ENCODE measurements at places on chromosomes 13 and 19. TPM values are rescaled to one million over a fixed set of nuclear protein-coding genes. Genes with fewer than 3 reads are reported as not detected.

The TNNT1 gene
- not detected for total RNA-seq

The AXL gene
- 0.20 TPM for total RNA-seq

The C19orf18 gene
- 0.37 TPM for total RNA-seq

The CCL25 gene
- 7.4 TPM for total RNA-seq

The FFAR1 gene
- total RNA-seq: not detected

The FBXL12 gene
- total RNA-seq: 20.9 TPM

The COMP gene
- total RNA-seq: not detected

The LPAR6 gene
- total RNA-seq: 56.7 TPM

The KLK1 gene
- total RNA-seq: 1.1 TPM

The PODNL1 gene
- total RNA-seq: 0.58 TPM

The MIA gene
- total RNA-seq: not detected
